ENCODE measurements at places on chromosomes 7 and 10.

GRCh38 chr10:71769279-71769823 lies 4.0 kb downstream of the VSIR start:
- peak; percentile 50 for DNase-seq

- DNase-seq: no peak
Measured at GRCh38 chr10:110914431-110914830, 4.5 kb downstream of the BBIP1 start.

DNA sequence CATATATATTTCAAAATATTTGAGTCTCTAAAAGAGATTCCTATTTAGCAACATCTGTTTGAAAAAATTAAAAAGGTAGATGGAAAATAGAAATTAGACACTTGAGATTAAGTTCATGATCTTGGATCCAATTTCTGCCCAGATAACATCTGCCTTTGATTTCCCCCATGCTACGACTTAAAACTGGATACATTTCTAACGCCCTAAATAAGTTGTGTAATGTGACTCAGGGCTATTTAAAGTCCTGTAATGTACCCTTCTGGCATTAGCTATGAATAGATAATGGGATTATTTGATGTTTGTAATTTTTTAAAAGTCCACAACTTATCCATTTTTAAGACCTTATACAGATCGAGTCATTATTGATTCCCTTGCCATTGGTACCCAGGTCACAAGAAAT lies 23.4 kb downstream of the CFAP43 start:
- no peak for DNase-seq

- DNase-seq: no peak
Measured at GRCh38 chr7:55494951-55495350, 77.4 kb downstream of the VOPP1 start.

- no peak for DNase-seq
Measured at GRCh38 chr10:22700489-22700888, 13.9 kb downstream of the PIP4K2A start.

GRCh38 chr10:102467318-102467717 lies 16.0 kb upstream of the C10orf95 start:
- DNase-seq: no peak

DNA sequence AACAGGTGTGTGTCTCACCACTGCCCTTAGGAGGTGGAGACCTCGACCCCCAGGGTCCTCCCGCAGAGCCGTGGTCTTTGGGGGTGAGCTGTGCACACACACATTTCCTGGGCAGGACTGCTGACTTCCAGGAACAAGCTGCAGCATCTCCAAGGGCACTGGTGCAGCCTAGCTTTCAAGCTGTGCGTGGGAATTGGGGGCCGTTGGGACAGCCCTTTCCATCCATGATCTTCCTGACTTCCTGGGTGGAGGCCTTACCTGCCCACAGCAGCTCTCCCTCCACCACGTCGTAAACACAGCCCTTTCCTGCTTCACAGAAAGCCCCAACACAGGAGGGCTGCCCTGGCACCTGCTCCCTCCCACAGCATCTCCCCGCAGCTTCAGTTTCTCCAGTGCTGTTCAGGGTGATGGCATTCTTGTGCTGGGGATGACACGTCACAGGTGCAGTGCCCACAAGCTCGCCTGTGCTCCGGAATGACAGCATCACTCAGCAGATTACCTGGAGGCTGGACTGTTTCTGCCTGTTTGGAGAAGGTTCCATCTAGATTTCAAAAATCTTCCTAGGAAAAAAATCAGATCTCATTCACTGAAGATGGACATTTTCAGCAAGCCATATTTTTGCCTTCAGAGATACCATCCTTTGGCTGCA lies 208.0 kb upstream of the PPP2R2D start:
- no peak for DNase-seq

DNA sequence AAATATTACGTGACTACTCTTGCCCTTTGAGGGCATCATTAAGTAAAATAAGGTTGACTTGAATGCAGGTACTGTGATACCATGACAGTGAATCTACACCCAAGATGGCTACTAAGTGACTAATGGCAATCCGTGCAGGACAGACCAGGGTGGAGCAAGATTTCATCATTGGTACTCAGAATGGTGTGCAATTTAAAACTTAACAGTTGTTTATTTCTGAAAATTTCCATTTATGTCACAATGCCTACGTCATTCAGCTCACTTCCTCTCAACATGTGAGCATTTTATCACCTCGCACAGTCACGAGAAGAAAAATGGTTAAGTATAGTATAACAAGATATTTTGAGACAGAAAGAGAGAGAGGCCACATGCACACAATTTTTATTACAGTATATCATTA lies 50.3 kb upstream of the MET start:
- no peak for DNase-seq

DNA sequence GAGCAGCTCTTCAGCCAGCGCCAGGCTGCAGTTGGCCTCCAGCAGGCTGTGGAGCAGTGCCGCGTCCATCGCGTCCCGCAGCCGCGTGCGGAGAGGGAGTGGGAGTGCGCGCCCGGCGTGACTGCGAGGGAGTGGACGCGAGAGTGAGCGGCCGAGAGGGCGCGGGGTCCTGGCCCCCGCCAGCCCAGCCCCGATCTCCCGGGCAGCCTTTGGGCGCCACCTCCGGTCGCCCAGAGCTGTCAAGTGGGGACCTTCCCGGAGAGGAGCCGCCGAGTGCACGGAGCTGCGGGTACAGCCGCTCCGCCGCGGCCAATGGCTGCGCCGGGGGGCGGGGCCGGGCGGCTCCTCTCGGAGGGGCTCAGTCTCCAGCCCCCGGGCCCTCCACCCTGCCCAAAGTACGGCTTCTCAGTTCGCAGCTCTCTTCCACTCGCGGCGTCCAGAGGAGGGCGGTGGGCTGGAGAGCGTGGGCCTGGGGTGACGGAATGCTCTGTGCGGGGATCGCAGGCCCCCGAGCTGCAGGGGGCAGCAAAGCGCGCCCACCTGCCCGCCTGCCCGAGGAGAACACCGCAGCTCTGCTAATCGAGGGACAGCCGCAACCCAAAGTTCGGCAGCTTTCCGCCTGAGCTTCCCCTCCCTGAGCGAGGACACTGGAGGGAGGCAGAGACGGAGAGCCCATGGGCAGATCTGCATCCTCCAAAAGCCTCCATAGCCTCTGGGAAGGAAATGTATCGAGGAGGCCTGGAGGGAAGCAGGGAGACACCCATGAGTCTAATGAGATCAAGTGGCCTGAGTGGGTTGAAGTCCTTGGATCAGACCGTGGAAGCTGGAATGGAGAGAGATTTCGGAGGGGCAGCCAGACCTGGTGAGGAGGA lies at the start of gene CRHR2:
CRHR2 (minus strand) TSS at position 245 of the 872 bp plus-strand sequence; CDS start at position 69, 176 bp downstream.
- peak; percentile 14 for DNase-seq

DNA sequence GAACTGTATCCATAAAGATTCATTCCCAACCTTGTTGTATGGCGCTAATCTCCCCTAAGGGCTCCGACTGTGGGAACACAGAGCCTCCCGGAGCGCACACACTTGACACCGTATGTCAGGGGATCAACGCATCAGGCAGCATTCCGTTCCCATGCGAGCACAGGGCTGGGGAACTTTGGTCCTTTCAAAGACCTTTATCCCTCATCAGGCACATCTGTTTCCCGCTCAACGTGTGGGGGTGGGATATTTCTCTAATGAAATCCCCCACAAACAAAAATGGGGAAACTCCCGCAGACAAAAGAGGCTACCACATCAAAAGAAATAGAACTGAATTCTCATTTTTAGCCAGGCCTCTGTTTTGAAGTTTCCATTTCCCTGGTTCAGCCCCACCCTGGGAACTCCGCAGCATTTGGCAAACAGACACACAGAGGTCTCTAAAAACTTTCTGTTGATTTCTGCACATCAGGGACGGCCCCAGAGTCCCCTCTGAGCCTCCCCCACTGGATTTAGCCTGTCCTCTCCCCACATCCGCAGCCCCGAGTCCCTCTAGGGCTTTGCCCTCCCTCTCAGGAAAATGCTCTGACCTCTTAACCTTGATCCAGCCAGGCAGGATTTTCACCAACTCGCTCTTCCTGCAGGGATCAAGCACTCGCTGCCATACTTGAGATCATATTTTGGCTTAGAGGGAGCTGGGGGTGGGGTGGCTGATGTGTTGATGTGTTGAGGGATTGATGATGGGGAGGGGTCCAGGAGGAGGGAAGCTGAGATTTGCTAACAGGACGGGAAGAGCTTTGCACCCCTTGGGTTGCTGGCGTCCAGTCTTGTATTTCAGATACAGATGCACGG lies 6.6 kb downstream of the CPA5 start:
- DNase-seq: no peak

DNA sequence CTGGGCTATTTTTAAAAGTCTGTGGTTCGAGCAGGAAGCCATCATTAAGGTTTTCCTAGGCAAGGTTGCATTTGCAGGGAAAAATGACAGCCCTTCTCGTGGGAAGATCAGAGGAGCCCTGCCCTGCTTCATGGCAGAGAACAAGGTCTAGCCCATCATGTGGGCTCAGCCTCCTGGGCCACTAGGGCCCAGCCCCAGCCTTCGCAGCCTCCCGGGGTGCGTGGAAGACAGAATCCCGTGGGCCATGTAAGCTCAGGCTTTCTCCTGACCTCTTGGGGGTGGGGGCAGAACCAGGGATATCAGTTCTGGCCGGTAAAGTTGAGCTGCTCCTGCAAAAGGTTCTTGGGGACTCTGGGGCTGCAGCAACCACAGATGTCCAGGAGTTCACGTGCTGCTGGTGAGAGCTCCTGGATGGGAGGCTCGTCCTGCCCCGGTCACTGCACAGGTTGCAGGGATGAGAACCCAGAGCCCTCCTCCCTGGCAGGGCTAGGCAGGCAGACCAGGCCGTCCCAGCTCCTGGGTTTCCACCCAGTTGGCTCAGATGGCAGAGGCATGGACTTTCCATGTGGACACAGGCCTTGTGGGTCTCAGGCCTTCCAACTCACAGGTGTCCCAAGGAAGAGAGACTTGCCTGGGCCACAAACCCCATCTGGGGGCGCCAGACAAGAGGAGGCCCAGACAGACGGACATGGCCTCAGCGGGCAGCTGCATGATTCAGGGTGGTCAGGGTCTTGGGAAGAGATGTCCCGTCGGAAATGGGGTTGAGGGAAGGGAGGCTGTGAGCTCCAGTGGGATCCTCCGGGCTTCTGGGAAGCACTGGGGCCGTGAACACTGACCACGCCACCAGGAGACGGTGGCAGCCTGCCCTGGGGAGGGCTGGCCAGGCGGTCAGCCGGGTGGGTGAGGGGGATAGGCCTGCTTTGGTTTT lies 126.2 kb downstream of the NEURL1 start:
- DNase-seq: no peak

GRCh38 chr10:81730891-81731290 lies 144.1 kb upstream of the NRG3 start:
- DNase-seq: no peak

- DNase-seq: peak; percentile 31
Measured at GRCh38 chr10:89207181-89207800, at the start of gene CH25H. Gene CH25H (minus strand): TSS chr10:89207317. CDS start chr10:89207292, 25 bp downstream.

DNA sequence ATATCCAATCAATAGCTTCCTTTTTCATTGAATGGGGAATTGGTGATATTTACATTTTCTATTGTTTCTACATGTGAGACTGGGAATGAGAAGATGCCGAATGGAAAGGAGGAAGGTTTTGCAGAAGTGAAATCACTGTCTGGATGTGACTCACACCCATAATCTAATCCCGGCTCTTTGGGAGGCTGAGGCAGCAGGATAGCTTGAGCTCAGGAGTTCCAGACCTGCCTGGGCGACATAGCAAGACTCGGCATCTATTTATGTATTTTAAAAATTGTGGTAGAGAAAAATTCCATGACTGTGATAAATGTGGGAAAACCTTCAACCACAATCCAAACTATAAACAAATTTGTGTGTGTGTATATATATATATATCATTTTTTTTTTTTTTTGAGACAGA lies 10.9 kb upstream of the FIS1 start:
- no peak for DNase-seq

- no peak for DNase-seq
Measured at GRCh38 chr10:105949721-105950120, 1214.8 kb downstream of the SORCS1 start.

- no peak for DNase-seq
Measured at GRCh38 chr10:93757136-93757535, 600 bp upstream of the LGI1 start.

DNA sequence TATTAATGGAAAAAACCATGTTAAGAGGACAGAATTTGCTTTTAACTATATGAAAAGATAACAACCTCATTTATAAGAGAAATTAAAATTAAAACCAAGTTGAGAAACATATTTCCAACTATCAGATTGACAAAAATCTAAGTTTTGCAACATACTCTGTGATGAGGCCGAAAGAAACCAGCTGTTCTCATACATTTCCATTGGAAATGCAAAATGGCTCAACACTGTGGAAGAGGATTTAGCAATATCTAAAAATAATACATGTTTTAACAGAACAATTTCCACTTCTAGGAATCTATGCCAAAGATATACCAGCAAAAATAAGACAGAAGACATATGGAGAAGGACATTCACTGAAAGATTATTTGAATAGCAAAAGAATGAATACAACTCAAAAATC lies 268.8 kb downstream of the DYNC1I1 start:
- no peak for DNase-seq

DNA sequence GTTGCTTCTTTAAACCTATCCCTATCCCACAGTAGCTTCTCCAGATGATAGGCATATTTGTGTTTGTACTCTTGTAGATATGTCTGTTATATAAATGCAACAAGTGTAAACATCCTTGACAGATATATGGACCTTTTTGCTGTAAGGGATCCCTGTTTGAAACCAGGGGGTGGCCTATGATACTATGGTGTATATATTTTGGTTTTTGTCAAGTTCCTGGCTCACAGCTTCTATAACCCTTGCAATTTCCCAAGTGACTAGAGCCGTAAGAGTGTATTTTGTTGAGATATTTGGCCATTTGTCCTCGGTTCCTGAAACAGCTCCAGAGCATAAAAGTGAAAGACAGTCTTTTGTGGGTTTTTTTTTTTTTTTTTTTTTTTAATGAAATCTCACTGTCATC lies 9.7 kb downstream of the COMTD1 start:
- no peak for DNase-seq

DNA sequence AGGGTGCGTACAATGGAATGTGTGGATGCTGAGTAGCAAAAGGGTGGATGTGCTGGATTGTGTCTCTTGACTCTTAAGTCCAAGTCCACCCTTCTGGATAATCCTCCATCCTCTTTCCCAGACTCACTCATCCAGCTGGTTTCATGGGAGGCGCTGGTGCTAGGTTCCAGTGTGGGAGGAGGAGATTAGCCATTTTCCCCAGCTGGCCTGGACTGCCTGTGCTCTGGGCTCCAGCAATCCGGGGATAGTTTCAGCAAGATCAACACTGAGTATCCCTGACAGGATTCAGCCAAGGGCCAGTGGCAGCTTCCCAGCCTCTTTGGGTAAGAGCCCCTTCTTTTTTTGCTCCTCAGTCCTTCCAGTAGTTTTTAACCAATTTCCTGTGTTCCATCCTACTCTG lies 21.6 kb upstream of the TRIL start:
- no peak for DNase-seq

DNA sequence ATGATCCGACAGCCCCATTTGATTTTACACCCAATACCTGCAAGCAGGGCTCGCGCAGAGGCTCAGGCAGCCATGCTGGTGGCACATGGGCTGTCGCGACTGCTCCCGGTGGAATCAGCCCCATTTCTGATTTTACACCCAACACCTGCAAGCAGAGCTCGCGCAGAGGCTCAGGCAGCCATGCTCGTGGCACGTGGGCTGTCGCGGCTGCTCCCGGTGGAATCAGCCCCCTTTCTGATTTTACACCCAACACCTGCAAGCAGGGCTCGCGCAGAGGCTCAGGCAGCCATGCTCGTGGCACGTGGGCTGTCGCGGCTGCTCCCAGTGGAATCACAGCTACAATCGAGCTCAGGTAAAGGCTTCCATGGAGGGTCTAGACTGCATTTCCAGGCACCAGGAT lies 244.1 kb downstream of the PTPRN2 start:
- DNase-seq: no peak
